ENCODE measurements at places on chromosomes 7 and 10.

GRCh38 chr7:45099891-45100760 is 11.4 kb upstream of the NACAD start:
- DNase-seq = no peak

DNA sequence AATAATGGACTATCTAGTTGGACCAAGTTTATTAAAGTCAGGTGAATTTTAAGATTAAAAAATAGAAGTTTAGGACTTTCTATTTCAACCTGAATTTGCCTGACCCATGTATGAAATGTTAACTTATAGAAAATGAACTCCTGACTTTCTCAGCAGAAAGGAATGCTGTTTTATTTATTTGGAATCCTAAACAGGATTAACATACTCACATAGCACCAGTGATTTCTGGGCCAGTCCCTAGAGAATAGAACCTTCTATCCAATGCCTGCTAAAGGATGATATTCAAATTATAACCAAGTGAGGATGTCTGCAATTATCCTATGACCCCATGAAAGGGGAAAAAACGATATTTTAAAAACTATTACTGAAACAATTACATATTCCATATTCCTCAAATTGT is 148.8 kb downstream of the CHRM2 start:
- no peak for DNase-seq

DNA sequence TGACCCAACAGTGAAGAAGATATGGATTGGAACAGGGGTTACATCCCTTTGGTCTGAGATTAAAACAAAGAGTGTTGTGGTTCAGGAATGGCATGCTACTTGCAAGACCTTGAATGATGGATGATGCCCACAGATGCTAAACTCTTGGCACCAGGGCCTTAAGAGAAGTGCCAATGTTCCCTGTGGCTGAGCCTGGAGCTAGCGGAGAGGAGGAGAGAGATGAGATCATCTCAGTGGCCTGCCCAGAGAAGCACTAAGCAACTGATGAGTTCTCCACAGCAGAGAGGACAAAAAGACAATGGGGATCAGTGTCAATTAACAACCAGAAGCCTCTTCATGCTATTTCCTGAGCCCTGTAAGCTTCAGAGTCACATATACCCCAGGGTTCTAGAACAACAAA is 97.8 kb downstream of the ELAPOR2 start:
- no peak for DNase-seq

DNA sequence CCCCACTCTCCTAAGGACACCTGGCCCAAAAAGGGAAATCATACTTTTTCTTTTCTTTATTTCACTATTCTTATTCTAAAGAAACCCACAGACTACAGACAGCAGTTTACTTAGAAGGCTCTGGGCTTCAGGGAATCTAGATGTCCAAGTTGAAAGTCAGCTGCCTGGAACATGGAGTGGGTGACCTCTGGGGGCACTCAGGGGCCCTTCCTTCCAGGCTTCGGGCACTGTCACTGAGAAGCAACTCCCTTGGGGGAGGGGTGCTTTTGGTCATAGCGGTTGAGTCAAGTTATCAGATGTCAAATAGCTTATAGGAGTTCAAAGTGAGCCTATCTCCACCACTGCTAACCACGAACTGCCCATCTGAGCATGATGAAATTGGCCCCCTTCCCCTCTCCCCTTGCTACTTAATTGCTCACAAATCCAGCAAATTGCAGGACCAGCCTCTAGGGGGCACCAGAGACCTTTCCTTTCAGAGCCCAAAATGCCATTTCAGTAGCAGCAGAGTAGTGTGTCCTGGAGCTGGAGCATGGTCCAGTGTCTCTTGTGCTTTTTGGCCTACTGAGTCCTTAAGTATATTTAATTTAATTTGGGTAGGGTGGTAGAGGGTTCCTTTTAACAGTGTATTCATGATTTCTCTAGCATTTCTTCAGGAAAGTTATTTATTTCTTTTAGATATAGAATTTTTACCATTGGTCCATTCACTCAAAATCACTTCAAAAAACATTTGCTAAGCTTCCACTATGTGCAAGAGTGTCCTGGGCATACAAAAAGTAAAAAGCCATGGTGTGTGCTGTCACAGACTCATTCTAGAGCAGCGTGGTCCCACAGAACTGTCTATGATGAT is 463.8 kb downstream of the KCNMA1 start:
- DNase-seq = peak; percentile 60

GRCh38 chr10:17669185-17669872 is 25.4 kb downstream of the STAM start:
- peak; percentile 43 for DNase-seq

DNA sequence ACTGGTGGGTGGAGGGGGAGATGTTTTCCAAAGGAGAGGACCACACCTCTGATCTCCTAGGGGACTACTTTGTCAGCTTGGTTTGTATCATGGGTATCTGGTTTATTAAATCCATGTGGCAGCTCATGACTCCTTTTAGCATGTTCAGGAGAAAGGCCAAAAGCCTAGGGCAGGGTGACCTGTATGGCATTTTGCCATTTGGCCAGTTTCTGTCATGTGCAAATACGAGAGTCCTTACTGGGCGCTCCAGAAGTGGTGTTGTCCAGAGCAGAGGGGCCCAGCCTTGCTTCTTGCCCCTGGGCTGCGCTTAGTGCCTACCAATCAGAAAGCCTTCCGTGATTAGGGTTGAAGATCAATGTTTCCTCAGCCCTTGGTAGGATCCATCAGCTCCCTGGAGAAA is 31.0 kb downstream of the ADRA2A start:
- no peak for DNase-seq

GRCh38 chr7:36880108-36880507 is 155.8 kb upstream of the AOAH start:
- no peak for DNase-seq

DNA sequence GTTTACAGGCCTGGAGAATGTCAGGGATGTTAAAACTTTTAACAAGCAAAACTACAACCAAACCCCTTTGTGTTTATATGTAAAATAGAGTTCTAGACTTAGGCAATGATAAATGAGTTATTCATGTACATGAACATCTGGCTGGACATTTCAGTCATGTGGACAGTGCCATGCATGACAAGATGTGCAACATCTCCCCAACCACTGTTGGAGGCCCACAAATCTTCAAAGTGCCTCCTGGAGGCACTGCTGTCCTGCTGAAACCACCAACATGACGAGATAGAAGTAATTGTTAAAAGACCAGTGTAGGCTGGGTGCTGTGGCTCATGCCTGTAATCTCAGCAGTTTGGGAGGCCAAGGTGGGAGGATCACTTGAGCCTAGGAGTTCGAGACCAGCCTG is 18.4 kb downstream of the PPIA start:
- DNase-seq = no peak

Data from CD4-positive, alpha-beta T cell treated with Interleukin-6 for 4 hours (primary cell).